GM10248 (cell line): ENCODE measurements at places on chromosomes 1 and 21.

GRCh38 chr21:39353295-39353694, 4.4 kb upstream of the HMGN1 start:
- DNase-seq: no peak

DNA sequence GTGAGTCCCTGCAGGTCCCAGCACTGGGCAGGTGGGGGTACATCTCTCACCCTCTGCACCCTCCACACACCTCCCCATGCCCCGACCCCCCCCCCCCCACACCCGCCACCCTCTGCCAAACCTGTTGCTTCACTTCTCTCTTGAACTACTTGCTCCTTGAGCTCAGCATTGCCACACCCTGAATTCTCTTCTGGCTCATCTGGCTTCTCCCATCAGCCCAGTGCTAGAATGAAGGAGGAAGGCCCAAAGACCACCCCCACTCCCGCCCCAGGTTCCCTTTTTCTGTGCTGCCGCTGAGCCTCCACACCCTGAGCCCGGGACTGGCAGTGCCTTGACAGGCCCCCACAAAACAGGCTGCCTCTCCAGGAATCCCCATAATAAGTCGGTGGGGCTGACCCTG, 6.4 kb upstream of the TNNI1 start:
- no peak for DNase-seq

DNA sequence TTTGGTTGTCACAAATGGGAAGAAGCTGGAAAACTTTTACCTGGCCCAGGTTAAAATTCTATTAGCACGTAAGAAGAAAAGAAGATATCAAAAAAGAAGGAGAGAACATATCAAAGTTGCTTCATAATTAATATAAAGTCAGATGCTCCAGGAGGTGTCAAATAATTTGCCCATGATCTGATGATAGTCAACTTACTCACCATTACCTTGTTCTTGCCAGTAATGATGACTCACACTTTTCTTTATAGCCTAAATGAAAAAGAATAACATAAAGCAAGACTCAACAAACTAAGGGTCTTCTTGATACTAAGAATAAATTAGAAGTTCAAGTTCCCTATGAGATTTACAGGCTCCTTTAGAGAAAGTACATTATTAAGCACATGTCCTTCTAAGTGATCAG, 580.4 kb downstream of the TTLL7 start:
- no peak for DNase-seq

DNA sequence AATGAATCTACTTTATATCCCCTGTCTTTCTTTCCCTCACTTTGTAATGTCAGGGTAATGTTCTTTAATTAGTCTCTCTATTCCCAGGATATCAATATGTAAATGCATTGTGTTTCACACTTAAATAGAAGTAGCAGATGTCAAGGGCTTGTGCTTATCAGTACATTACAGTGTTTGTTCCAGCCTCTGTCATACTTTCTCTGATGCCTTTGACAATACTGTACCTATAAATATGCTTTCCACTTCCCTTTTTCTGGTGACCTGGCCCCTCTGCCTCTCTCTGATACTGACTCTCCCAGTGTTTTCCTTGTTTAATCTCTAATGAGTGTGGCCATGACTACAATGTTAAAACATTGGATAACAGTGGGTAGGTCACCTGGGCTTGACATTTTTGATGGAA, 862.0 kb upstream of the NEGR1 start:
- no peak for DNase-seq

- no peak for DNase-seq
Observed at GRCh38 chr21:44480200-44481053, 25.1 kb downstream of the LRRC3 start.

GRCh38 chr1:4452701-4453100, 201.7 kb upstream of the AJAP1 start:
- DNase-seq: no peak

DNA sequence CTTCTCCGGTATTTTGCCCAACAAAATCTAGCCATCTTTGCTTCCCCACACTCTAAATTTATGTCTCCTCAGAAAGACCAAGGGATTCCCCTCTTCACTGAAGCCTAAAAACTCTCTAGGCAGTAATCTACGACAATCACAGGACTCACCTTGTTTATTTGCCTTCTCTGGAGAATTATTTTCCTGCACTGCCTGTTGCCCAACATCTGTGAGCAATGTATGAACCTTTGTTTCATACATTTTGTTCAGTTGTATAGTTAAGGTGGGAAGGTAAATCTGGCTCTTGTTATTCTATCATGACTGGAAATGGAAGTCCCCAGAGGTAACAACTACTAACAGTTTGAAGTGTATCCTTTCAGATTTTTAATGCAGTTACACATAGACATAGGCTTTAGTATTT, 2.2 kb downstream of the COPA start:
- no peak for DNase-seq

- DNase-seq: no peak
Observed at GRCh38 chr1:40575336-40575735, 43.9 kb downstream of the ZNF684 start.

GRCh38 chr1:35659589-35659988, 18.3 kb upstream of the PSMB2 start:
- DNase-seq: no peak

- DNase-seq: no peak
Observed at GRCh38 chr1:86991549-86992186, 77.2 kb downstream of the HS2ST1 start.

DNA sequence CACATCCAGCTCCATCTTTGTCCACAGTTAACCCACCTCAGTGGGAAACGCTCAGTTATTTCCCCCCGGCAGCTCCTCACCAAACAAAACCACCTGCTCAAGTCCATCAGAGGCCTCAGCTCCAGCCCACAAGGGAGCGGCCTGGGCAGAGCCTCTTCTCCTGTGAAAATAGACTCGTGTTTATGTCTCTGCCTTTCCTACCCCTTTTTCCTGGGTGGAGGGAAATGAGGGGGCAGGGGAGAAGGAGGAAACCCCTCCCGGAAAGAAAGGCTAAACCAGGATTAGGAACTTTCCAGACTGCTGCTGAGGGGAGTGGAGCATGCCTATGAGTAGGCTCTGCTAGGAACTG, 81.6 kb downstream of the PAX7 start:
- no peak for DNase-seq

GRCh38 chr1:212794561-212795014, 2.9 kb downstream of the TATDN3 start:
- peak; percentile 82 for DNase-seq

DNA sequence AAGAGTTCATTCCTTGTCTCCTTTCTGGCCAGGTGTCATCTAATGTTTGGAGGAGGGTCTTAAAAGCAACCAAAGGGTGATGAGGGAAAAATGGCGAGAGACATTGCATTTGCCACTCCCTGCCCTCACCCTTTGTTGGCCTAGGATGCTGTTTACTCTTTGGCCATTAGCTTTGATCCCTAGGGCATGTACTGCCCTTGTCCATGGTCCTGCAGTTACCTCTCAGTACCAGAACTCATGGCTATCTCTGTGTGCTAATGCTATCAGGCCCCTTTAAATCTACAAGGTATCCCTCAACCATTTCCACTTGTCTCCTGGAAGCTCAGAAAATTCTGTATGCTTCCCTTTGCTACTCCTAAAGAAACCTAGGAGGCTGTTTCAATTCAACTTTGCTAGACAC, 424.8 kb upstream of the PLXNA2 start:
- DNase-seq: no peak

- no peak for DNase-seq
Observed at GRCh38 chr21:40967771-40968170, 120.8 kb upstream of the DSCAM start.

- DNase-seq: no peak
Observed at GRCh38 chr1:218705391-218705790, 360.3 kb downstream of the TGFB2 start.

GRCh38 chr1:68116643-68117235, 66.3 kb upstream of the DIRAS3 start:
- DNase-seq: peak; percentile 48

GRCh38 chr1:7265771-7266371, 480.6 kb downstream of the CAMTA1 start:
- no peak for DNase-seq

DNA sequence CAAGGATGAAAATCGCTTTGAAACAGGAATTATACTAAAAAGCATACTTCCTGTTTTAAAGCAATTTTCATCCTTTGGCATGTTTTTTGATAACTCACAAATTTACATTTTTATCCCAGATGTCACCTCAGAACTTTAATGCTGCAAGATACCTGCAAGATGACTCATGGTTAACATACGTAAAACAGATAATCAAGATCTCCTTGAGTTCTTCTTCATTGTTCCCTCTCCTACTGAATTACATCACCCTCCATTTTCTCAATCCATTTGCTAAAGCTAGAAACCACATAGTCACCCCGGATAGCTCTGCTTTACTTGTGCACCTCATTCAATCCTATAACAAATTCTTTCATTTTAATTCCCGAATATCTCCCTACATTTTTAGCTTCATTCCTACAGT, 1114.2 kb downstream of the PLA2G4A start:
- no peak for DNase-seq

DNA sequence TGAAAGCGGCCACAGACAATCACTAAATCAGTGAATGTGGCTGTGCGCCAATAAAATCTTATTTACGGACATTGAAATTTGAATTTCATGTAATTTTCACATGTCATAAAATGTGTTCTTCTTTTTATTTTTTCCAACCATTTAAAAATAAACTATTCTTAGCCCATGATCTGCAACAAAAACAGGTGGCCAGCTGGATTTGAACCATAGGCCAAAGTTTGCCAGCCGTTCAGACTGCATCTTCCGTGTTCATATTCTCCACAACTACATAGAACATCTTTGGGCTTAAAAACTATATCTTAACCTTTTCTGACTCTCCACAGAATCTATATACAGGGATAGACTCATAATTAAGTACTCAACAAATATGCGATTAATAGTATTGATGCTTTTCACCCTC, 81.2 kb upstream of the RALGPS2 start:
- no peak for DNase-seq

DNA sequence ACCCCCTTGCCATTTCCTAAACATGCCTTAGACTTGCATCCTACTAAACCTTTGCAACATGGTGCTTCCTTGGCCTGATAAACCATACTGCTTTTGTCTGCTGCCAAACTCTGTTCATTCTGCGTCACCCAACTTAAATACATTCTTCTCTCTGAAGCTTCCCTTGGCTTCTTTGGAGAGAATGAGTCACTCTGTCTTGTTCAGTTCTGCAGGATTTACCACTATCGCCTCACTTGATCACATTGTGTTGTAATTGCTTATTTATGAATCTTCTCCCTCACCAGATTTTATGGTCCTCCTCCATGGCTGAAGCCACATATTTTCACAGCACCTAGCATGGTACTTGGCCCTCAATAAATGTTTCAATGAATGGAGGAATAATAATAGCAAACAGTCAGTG, 21.7 kb upstream of the TUT4 start:
- DNase-seq: no peak

- DNase-seq: no peak
Observed at GRCh38 chr1:21815724-21816321, 3.8 kb downstream of the LDLRAD2 start.

DNA sequence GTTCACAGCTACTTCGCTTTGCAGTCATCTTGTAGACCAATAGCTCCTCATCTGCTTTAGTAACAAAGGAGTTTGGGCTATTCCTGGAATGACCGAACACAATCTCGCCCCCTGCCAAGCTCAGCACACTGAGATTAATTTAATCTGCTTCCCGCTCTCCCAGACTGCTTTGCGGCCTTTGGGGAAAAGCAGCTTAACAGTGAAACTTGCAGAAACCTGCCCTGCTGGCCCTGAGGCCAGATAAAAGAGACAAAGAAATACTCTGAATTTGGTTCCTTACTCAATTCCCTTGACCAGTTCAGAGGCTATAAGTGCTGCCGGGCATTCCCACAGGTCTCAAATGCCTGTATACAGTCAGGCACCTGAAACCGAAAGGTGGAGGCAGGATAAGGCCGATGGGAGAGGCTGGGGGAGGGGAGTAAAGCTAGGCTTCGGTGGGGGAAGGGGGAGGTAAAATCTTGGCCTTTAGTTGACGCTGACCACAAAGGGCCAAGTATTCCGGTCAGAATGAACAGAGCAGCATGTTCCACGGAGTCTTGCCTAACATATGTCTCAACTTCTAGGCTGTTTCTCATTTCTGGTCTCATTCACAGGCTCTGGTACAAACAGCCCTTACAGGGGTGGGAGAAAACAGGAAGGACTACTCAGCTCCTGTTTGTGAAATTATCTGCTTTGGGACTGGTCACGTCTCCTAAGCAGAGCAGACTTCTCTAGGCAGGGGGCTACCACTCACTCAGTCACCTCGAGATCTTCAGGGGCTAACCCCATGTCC, 17.7 kb upstream of the A3GALT2 start:
- no peak for DNase-seq

DNA sequence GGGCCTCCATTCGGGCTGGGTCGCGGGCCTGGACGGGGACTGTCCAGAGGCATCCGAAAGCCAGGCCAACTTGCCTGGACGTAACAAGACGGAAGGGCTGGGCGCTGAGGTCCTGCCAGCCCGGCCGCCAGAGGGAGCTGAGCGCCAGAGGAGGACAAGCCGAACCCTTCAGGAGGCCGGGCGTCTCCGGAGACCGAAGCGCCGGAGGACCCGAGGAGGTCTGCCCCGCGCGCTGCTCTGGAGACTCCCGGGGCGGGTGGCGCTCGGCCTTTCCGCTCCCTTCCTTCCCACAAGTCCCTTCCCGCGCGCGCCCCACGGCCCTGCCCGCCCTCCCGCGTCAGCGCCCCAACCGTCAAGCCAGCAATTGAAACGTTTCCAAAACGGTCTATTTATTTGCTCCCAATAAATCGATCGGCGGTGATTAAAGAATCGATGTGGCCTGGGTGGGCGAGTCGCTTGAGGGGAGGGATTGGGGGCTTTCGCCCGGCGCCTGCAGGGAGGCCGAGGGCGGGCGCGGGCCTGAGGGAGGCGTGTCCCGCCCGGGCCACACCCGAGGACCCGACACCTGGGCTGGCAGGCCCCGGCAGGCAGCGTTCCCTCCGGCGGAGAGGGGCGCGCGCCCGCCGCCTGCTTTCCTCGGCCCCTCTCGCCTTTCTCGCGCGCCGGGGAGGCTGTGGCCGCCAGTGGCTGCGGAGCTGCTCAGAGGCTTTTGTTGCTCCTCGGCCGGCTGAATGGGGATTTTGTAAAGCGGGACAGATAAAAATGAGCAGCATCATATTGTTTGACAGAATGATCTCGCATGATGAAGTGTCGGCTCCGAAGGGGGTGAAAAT, 5.2 kb upstream of the FOXD3 start:
- peak; percentile 85 for DNase-seq

GRCh38 chr1:225380691-225381090, 47.1 kb downstream of the LBR start:
- DNase-seq: no peak

DNA sequence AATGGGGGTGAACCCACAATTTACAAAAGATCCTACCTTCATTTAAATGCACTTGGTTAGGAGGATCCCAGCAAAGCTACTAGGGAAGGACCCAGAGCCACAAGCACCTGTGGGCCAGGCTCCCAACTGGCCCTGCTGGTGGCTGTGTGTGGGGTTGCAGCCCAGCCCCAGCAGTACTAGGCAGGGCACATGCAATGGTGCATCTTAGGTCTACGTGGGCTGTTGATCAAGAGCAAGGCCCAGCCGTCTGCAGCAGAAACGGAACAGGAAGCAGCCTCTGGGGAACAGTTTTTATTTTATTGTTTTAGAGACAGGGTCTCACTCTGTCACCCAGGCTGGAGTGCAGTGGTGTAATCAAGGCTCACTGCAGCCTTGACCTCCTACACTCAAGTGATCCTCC, 134.1 kb upstream of the RAB4A start:
- no peak for DNase-seq
